K562 (cell line): ENCODE measurements at places on chromosomes 5 and 9.

DNA sequence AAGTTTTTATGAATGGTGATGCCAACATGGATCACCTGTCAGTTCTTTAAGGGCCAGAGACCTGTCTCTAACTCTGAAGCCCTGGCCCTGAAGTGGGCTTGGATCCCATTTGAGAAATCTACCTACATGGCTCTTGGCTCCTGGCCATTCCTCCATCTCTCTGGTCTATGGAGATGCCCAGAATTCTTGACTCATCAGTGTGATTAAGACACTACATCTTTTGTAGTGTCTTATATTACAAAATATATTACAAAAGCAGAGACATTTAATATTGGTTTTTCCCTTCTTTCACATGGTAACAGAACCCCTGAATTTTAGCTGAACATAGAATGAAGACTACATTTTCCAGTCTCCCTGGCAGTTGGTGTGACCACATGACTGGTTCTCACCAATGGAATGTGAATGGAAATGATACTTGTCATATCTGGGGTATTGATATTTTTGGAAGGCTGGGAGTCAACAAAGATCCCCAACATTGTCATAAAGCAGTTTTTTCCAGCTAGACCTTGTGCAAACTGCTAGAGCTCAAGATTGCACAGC, 198.3 kb downstream of the SREK1 start:
- no peak for DNase-seq

- DNase-seq: no peak
Observed at GRCh38 chr9:78927099-78927940, 630.4 kb downstream of the PSAT1 start.

DNA sequence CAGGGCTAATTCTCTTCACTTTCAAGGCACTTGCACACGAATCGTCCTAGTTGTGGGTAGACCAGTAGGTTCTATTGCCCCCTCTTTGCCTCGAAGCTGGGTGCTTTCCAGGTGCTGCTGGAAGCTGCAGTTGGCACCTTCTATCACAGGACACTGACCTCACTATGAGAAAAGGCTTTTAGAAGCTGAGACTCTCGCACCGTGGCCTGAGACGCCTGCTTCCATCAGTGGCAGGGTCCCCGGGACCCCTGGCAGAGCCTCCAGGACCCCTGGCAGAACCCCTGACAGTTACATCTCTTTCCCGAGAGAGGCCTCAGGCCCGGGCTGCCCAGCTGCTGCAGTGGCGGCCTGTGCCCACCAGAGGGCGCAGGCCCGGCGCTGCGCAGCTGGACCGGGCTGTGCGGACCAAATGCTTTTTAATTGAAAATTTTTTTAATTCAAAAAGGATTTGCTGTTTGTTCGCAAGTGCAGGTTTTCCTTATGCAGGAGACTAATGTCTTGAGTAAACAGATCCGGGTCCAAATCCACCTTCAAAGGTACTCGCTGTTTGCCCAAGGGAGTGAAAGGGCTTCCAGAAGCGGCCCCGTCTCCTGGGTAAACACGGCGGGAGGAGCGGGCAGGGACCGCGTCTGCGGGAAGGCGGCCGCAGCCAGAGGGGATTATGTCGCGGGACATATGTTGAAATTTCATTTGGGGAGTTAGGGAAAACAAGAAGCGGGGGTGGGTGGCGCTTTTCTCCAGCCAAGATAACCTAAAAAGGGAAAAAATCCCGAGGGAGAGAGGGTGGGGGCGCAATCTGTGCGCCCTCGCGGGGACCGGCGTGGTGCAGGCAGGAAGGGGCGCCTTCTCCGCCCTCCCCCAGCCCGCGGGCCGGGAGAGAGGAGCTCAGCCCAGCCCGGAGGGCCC, 114.5 kb upstream of the LMX1B start:
- DNase-seq: peak; percentile 69

GRCh38 chr9:122695696-122696095, 20.8 kb downstream of the OR1L3 start:
- no peak for DNase-seq

DNA sequence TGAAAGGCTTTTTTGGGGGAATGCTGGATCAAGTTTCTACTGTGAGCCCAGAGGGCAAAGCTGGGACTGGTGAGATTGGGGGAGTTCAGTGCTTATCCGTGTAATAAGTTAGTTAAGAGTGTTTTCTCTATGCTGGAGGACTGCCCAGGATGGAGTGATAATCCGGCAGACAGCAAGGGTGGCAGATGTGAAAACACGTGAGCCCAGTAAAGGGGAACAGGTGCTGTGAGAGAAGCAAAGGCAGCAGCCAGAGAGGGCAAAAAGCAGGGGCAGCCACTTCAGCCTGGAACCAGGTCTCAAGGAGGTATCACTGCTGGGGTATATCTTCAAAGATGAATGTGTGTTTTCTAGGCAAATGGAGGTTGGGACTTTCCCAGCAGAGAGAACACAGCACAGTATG, 53.9 kb downstream of the GALNT10 start:
- no peak for DNase-seq

DNA sequence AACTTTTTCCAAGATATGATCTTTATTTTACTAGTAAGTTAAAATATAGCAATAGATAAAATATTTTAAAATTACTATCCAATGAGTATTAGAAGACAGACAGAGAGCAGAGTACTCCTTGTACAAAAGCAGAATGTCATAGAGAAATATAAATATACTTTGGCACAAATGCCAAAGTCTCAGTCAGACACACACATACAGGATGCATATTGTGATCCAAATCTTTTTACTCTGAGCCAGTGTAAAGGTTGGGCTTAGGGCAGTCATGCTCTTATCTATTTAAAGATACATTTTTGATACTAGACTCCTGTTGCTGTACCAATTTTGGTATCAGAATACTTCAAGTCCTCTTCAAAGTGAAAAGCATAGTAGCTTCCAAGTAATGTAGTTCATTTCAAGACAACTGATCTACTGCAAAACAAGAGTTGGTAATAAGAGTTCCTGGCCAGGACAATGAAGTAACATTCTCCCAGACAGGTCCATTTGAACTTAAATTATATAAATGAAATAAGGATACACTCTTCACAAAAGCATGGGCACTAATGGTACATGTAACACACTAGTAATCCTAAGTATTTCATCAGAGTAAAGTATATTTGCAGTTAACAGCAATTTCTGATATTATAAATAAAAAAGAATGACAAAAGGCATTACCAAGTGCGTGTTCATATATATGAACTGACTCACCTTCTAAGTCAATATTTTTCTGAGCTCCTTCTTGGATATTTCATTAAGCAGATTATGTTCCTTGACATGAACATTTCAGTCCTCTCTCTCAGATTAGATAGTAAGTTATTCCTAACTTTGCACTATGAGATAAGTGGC, 10.5 kb downstream of the PFDN1 start:
- DNase-seq: no peak

DNA sequence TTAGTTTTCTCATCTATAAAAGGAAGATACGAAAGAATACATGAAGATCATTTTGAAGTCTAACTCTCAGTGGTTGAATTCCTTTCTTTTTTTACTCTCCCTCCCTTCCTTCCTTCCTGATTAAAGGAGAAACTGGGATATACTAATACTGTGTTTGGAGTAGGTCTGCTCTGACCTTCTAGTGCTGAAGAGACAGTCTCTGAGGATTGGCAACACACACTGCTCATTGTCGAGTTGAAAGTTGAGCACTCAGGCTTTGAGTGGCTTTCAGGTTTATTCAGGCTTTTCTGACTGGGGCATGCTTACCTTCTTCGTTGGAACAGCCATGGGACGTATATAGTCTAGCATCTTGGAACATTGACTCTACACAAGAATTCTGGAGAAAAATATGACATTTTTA, 86.9 kb upstream of the RPS23 start:
- no peak for DNase-seq

- DNase-seq: no peak
Observed at GRCh38 chr9:80540387-80540786, 968.6 kb downstream of the TLE4 start.

- DNase-seq: no peak
Observed at GRCh38 chr5:176337913-176338312, 23.7 kb downstream of the KIAA1191 start.

DNA sequence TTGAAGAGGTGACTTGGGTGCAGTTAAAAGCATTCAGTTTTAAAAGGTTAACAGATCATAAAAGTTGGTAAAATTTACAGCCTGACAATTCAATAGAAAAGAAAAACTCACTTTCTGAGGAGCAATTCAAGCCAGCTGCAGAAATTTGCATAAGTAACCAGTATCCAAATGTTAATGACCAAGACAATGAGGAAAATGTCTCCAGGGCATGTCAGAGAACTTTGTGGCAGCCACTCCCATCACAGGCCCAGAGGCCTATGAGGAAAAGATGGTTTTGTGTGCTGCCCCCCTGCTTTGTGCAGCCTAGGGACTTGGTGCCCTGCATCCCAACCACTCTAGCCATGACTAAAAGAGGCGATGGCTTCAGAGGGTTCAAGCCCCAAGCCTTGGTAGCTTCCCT, 1406.5 kb upstream of the ACO1 start:
- no peak for DNase-seq

GRCh38 chr5:176535101-176535663, 2.0 kb downstream of the RNF44 start:
- DNase-seq: no peak
